ENCODE measurements at places on chromosomes 16 and 17. TPM values are rescaled to one million over a fixed set of nuclear protein-coding genes. Genes with fewer than 3 reads are reported as not detected.

The CASKIN1 gene
- 4.3 TPM for total RNA-seq

GRCh38 chr17:28390984-28391383 is 15.0 kb downstream of the SLC46A1 start:
- DNase-seq: no peak
- no peak overlapping the region for H3K4me3 ChIP-seq
- no peak overlapping the region for H3K27ac ChIP-seq
- no peaks in the 10 kb centered on the region for H3K27me3 ChIP-seq

DNA sequence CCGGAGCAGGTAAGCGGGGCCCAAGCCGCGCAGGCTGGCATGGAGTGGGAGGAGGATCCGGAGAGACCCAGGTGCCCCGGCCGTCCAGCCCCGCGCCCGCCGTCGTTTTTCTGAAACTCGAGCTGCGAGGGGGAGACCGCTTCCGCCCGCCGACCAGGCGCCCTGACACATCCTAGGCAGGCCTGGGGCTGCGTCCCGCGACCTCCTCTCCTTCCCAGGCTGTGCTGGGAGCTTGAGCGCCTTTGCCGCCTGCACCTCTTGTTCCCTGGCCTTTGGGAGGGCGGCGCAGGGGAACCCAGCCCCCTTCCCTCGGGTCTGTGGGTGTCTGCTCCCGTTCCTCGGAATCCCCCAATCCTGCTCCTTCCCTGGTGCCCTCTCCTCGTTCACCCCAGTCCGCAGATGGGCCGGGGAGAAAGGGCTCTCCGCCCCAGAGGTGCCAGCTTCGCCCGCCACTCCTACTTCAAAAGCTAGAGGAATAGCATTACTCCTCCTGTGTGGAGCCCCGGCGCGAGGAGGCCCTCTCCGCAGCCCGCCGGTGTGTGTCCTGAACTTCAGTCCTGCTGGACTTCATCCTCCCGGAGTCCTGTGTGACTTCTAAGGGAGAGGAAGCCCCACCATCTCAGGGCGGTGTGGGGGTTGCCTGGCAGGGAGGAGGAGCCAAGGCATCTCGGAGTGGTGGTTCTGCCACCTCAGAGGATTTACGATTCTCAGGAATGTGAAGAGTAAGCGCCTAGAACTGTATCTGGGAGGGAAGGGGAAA is 1.0 kb downstream of the NHERF1 start:
- peaks cover 52% of the 10 kb centered on the region for H3K4me1 ChIP-seq
- peak overlapping the region; percentile 79 for H3K4me3 ChIP-seq
- H3K27me3 ChIP-seq: no peaks in the 10 kb centered on the region
- no peaks in the 10 kb centered on the region for H3K36me3 ChIP-seq
- DNase-seq: no peak

The GNG13 gene
- not detected for total RNA-seq

GRCh38 chr17:55237268-55237667 is 27.5 kb upstream of the HLF start:
- no peak overlapping the region for H3K4me3 ChIP-seq
- no peaks in the 10 kb centered on the region for H3K36me3 ChIP-seq
- no peaks in the 10 kb centered on the region for H3K4me1 ChIP-seq
- H3K27me3 ChIP-seq: no peaks in the 10 kb centered on the region

DNA sequence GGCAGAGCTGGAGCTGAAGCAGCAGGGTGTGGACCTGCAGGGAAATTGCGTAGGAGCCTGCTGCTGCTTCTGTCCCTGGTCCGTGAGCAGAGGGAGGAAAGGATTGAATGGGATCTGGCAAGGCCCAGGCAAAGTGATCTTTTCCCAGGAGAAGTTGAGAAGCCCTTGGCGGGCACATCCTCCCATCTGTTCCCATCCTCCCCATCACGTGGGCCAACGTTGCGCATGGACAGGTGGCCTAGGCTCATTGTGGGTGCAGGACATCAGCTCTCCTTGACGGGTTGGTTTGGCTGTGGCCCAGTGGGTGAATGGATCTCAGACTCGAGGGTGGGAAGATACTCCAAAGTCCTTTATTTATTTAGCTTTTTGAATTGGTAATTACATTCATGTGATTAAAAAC is 29.4 kb upstream of the POLR3E start:
- DNase-seq: no peak
- no peaks in the 10 kb centered on the region for H3K4me1 ChIP-seq
- H3K27me3 ChIP-seq: no peaks in the 10 kb centered on the region
- H3K27ac ChIP-seq: no peak overlapping the region
- peaks cover 80% of the 10 kb centered on the region for H3K36me3 ChIP-seq
- no peak overlapping the region for H3K4me3 ChIP-seq

The IL21R gene
- 0.07 TPM for total RNA-seq

The DHODH gene
- total RNA-seq: 52.0 TPM

The RRAD gene
- 266 TPM for total RNA-seq

DNA sequence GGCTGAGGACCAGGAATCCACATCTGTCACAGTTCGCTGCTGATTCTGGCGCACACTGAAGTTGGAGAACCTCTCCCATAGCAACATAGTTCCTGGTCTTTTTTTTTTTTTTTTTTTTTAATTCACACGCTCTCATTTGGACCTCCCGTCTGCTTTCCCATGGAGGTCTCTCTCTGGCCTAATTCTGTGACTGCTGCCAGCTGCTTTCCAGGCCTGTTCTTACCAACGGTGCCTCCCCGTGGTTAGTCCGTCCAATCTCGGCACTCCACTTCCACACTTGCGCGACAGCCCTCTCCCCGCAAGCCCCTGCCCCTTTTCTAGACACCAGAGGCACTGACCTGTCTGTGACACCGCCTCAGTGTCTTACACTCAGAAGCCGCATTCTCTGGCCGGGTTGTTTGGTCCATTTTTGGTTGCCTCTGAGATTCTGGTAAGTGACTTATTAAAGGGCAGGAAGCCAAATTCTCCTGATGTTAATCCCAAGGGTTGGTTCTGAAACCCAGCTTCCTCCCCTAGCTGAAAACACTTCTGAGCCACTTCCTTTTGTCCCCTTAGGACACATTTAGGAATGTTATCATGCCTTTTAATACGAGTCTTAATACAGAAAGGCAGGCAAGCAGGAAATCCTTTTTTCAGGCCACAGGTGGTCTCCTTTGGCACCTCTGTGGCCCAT is 1.1 kb upstream of the AKTIP start:
- peak overlapping the region; percentile 52 for H3K4me3 ChIP-seq
- peak overlapping the region; percentile 98 for H3K27ac ChIP-seq
- no peaks in the 10 kb centered on the region for H3K27me3 ChIP-seq
- peak; percentile 80 for DNase-seq
- H3K4me1 ChIP-seq: peaks cover 44% of the 10 kb centered on the region

DNA sequence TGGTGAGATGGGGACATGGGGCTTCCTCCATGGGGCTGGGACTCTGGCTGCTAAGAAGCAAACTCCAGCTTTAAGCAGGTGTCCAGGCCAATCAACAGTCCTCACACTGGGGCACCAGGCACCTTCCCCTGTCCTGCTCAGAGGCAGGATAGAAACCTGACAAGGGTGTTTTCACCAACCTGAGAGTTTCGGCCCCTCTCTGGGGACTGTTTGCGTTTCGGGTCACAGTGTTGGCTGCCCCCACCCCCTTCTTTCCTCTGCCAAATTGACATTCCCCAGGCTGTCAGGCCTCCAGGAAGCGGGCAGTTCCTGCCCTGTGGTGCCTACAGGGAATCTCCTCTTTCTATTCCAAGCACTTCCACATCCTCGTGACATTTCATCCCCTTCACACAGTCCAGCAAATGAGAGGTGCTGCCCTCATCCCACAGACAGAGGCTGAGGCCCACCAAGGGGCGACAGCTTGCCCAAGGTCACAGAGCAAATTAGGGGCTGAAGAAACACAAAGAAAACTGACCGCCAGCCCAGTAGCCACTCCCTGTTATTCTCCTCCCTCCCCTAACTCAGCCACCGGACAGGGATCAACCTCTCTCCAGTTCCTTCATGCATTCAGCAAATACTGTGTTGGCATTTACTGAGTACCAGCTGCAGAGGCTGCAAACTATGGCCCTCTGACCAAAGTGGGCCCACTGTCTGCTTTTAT is 38.0 kb downstream of the MMP15 start:
- H3K4me3 ChIP-seq: no peak overlapping the region
- peaks cover 17% of the 10 kb centered on the region for H3K4me1 ChIP-seq
- DNase-seq: no peak
- no peaks in the 10 kb centered on the region for H3K36me3 ChIP-seq
- H3K27me3 ChIP-seq: no peaks in the 10 kb centered on the region
- peak overlapping the region; percentile 39 for H3K27ac ChIP-seq

GRCh38 chr17:32277284-32277683 is 11.7 kb downstream of the RHBDL3 start:
- no peak overlapping the region for H3K27ac ChIP-seq
- H3K36me3 ChIP-seq: no peaks in the 10 kb centered on the region
- DNase-seq: no peak
- H3K27me3 ChIP-seq: no peaks in the 10 kb centered on the region
- H3K4me1 ChIP-seq: peaks cover 40% of the 10 kb centered on the region

GRCh38 chr17:73593249-73593965 is 50.8 kb downstream of the SDK2 start:
- no peak for DNase-seq
- no peak overlapping the region for H3K4me3 ChIP-seq
- no peaks in the 10 kb centered on the region for H3K27me3 ChIP-seq
- peaks cover 6% of the 10 kb centered on the region for H3K4me1 ChIP-seq
- no peaks in the 10 kb centered on the region for H3K36me3 ChIP-seq
- no peak overlapping the region for H3K27ac ChIP-seq

- no peak overlapping the region for H3K27ac ChIP-seq
- peaks cover 50% of the 10 kb centered on the region for H3K4me1 ChIP-seq
- no peaks in the 10 kb centered on the region for H3K27me3 ChIP-seq
- DNase-seq: no peak
Measured at GRCh38 chr16:69616082-69616481, 50.3 kb downstream of the NFAT5 start.

DNA sequence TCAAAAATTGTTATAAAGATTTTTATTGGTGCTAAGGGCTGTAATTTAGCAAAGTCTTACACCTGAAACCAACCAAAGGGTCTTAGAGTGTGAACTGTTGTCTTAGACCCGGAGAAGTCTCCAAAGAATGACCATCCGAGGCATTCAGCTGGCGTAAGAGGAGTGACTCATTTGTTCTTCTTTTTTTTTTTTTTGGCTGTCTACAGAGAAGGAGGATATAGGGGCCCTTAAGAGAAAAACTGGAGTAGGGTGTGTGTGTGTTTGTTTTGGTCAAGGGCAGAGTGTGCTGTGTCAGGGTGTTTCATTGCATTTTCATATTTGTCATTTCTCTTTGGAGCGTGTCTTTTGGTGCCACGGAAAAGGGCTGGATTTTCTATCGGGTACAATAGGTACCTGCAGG is 508.0 kb downstream of the WWOX start:
- H3K36me3 ChIP-seq: no peaks in the 10 kb centered on the region
- no peak overlapping the region for H3K27ac ChIP-seq
- no peak for DNase-seq

DNA sequence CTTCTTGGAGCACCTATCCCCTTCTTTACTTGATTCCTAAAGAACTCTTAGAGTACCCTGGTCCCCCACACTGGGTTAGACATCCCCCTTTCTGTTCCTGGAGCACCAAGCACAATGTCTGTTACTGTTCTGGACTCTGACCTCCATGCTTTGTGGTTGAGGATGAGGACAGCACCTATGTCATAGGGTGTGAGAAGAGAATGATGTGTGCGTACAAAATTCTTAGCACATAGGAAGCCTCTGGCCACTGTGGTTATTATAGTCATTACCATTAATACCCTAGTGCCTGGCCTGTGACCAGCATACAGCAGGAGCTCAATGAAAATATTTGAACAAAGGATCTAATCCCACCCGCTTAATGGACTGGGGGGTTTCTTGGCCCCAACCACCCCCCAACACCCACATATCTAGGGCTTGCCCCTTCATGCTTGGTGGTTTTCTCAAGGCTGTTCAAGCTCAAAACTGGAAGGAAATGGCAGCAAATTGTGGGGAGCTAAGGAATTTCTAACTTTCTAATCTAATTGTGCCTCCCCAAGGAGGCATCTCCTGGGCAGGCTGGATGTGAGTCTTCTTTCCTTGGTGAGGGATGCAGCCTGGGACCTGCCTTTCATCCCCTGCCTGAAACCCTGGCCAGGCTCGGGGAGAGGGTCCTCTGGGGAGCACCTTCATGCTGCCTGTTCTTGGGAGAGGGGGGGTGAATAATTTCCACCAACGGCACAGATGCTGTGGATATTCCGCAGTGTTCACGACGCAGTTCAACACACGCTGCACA is 1.5 kb upstream of the CMIP start:
- peaks cover 36% of the 10 kb centered on the region for H3K4me1 ChIP-seq
- H3K27me3 ChIP-seq: no peaks in the 10 kb centered on the region
- peak overlapping the region; percentile 52 for H3K27ac ChIP-seq
- H3K36me3 ChIP-seq: no peaks in the 10 kb centered on the region
- no peak for DNase-seq

The TMEM220 gene
- total RNA-seq: 6.5 TPM

The KARS1 gene
- 100 TPM for total RNA-seq

The PERCC1 gene
- total RNA-seq: not detected

The LGALS9C gene
- total RNA-seq: not detected

The WFIKKN1 gene
- total RNA-seq: 0.52 TPM

DNA sequence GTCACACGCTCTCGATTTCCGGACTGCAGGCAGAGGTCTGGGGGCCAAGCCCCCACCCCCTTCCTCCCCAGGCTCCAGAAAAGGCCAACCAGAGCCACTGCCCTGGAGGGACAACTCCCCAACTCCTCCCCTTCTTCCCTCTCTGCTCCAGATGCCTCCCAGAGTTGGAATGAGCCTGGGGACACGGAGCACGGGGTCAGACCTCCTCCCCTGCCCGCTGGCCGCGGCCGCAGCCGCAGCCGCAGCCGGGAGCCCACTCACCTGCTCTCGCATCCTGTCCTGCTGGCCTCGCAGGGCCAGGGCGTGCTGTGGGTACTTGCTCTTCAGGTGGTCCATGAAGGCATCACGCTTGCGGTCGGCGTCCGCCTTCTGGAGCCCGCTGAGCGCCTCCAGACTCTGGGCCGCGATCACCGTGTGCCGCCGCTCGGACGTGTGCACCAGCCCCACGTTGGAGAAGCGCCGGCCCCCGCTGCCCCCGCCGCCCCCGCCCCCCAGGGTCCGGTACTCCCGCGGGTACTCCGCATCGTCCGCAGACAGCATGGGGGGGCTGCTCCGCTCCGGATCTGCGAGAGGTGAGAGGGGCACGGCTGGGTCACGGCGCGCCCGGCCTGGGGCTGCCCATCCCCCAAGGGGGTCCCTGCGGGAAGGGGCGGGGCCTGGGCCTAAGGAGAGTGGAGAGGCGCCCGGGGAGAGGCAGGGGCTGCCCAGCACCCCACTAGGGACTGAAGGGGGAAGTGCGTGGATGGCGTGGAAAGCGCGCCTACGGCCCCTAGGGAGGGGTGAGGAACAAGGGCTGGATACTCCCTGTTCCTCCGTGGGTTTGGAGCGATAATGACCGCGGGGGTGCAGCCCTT is 27.3 kb downstream of the SRCIN1 start:
- H3K4me1 ChIP-seq: peaks cover 16% of the 10 kb centered on the region
- peaks cover 18% of the 10 kb centered on the region for H3K27me3 ChIP-seq
- no peak overlapping the region for H3K27ac ChIP-seq

- no peak overlapping the region for H3K27ac ChIP-seq
- no peak for DNase-seq
- H3K4me3 ChIP-seq: no peak overlapping the region
- H3K27me3 ChIP-seq: no peaks in the 10 kb centered on the region
Measured at GRCh38 chr17:78458736-78459335, 80.4 kb downstream of the PGS1 start.

The HOXB13 gene
- total RNA-seq: not detected

Measured in right atrium auricular region (tissue), 2 donors.